ENCODE measurements at places on chromosomes 7 and 10.

- no peak for DNase-seq
Observed at GRCh38 chr10:133565441-133566294, at the start of gene SYCE1. Gene SYCE1, minus strand, starts transcription at chr10:133565583. Its CDS starts 54 bp downstream, at chr10:133565529.

GRCh38 chr10:5945561-5946418 is 31.6 kb downstream of the IL15RA start:
- DNase-seq, result no peak

DNA sequence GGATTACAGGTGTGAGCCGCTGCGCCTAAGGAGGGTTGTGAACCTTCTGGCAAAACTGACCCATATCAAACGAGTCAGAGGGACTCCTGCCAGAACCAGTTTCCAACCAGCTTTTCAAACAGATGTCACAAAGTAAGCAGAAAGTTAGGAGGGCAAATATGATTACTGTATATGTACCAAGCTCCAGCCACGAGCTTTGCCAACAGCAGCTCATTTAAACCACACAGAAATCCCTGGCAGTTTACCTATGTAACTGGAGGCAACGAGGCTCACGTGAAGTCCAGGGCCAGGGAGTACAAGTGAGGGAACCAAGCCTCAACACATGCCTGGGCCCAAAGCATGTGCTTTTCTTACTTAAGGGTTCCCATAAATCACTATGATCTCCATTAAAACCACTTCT is 12.5 kb upstream of the DAGLB start:
- DNase-seq, result no peak

- no peak for DNase-seq
Observed at GRCh38 chr10:43268491-43268890, 1.6 kb upstream of the RASGEF1A start.

DNA sequence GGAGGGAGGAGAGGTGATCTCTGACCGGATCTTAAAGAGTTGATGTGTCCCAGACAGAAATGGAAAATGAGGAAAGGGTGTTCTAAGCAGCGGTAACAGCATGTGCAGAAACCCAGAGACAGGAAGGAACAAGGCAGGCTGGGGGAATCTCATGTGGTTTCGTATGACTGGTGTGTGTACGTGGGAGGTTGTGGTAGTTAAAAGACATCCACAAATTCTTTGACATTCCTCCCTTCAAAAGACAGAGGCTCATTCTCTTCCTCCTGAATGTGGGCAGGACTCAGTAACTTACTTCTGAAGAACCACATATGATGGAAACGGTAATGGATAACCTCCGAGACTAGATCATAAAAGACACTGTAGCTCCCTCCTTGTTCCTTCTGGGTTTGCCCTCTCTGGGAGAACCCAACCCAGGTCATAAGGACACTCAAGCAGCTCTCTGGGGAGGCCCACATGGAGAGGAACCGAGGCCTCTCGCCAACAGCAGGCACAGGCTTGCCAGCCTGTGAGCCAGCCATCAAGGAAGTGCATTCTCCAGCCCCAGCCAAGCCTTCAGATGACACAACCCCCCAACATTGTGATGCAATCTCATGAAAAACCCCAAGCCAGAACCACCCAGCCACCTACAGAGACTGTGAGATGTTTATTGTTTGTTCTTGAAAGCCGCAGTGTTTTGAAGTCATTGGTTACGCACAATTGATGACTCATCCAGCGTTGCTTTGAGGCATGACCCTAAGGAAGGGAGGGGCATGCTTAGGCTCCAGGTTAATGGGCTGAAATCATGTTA is 116.0 kb downstream of the SLIT1 start:
- no peak for DNase-seq

GRCh38 chr10:42970451-42971250 is 106.2 kb upstream of the RET start:
- no peak for DNase-seq

DNA sequence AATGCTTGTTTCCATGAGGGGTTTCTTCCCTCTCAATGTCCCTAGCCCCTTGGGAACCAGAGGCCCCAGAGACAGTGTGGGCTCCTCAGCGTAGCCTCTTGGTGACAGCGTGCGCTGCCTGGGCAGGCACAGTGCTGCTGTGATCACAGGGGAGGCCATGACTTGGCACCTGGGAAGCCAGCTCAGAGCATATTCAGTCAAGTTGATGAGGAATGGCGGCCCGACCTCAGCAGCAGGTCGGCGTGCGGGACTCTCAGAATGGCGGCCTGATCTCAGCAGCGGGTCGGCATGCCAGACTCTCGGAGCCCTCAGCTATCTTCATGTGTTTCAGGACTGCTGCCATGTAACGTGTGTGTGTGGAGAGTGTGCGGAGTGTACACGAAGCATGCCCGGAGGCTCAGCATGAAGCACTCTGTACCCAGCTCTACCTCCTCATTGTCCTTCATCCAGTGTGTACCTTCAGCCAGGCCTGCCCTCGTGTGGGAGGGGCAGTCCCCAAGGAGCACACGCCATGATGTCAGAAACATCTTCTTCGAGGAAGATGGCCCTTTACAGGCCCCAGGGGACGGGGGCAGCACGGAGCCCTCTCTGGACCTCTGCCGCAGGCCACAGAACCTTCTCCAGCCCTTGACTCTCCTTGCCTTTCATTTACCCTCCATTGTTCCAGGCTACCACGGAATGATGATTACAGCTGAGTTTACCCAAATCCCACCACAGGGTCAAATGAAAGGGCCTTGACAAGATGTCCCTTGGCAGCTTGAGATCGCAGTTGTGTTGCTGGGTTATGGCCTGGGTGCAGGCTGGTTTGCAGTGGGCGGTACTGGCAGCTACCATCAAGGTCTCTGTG is 130.4 kb downstream of the SMURF1 start:
- no peak for DNase-seq

- no peak for DNase-seq
Observed at GRCh38 chr10:62581351-62581750, 207.2 kb downstream of the ZNF365 start.

DNA sequence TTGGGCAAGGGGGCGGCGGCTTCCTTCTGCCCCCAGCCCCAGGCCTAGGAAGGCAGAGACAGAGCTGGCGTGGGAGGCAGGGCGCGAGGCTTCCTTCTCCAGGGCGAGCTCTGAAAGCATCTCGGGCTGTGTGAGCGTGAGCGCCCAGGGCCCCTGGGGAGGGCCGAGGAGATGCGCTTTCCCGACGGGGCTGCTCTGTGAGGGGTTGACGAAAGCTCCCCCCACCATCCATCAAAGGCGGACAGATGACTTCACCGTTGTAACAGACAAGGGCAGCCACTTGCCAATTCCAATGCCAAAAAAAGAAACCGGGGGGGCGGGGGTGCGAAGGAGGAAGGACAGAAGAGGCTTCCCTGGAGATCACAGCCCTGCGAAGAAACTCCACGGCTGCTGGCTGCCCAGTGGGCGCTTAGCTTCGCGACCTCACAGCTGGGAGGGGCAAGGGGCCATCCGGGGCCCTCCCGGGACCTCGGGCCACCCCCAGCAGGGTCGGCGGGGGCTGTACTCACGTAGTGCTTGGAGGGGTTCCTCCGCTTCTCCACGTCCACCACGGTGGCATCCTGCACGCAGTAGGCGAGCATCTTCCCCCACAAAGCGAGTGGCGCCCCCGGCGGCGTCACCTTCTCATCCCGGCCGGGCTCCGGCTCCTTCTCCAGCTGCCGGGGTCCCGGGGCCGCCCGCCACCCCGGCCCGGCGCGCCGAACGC is 537 bp downstream of the SH3PXD2A start:
- DNase-seq, result no peak
